Stimulated activated CD8-positive, alpha-beta memory T cell treated with anti-CD3 and anti-CD28 coated beads, Interleukin-15, amount 100 ng/mL, for 24 hours (primary cell): ENCODE measurements at places on chromosomes 12 and 14.
A peak's percentile ranks its signal among the peaks of the same experiment; 100 is the strongest.

DNA sequence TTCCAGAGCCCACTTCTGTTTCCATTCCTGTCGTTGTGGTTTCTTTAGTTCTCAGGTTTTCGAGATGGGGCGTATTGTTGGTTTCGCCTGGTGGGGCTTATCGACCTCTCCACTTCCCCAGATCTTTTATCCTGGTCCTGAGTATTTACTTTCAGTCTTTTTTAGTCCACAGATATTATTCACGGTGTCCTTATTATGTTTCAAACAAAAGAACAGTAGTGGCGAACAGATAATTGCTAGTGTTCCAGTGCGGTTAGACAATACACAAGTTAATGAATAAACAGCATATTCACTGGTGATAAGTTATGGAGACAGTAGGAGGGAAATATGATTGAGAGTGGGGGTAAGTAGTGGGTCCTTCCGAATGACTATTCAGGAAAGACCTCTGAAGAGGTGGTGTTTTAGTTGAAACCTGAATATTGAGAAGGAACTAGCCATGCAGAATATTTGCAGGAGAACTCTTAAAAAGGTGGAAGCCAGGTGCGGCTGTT is 668 bp downstream of the TMEM260 start:
- DNase-seq: no peak

GRCh38 chr14:64303471-64303917 is 9.3 kb upstream of the ESR2 start:
- DNase-seq: no peak

DNA sequence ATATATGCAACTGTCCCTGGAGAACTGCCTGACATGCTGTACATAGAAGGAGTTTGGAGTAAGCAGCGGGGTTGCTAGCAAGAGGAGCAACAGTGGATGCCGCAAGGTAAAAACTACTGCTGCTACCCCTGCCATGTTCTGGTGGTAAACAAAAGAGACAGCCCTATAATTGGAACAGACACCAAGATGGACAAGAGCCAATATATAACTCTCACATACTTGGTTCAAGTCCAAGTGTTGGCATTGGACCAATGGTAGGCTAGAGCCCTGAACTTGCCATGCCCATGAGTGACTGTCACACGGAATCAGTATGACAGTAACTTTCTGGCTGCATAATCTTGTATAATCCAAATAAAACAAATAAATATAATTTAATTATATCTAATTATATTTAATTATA is 13.7 kb downstream of the ATXN7L3B start:
- DNase-seq: no peak

DNA sequence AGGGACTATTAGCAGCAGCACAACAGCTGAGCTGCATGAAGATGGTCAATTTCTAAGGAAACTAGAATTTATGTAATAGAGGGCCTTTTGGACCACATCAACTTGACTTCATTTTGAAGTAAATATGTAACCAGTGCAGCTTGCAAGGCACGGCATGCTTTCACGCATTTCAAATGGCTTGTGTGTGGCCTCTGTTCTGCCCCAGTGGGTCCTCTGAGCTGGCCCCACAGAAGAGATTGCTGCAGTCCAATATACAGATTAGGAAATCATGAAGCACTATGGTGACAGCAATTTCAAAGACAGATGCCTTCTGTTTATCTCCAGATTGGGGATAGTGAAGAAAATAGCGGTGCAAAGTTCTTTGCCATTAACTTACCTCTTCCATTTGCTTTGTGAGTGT is 101.4 kb downstream of the PDZRN4 start:
- DNase-seq: no peak

GRCh38 chr14:79040790-79041189 is 870.6 kb downstream of the NRXN3 start:
- no peak for DNase-seq

DNA sequence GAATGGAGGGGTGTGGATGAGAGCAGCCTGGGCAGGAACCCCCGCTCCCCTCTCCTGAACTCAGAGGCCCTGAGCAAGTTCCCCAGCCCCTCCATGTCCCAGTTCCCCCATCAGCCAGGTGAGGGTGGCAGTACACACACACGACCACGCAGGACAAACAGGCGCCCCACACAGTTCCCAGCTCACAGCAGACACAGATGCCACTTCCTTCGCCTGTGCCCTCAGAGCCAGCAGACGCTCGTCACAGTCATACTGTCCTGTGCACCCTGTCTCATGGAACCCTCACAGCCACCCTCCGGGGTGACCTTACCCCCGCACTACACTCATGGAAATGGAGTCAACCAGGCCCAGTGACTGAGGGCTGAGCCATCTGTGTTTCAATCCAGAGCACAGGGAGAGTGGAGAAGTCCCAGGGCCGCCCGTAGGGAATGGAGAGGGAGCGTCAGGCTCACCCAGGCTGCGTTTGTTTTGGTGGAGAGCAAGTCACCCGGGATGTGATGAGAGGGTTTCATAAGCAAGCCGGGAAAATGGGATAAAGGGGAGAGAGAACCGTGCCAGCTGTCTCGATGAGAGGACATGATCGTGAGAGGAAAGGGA is 47.5 kb upstream of the DYNC1H1 start:
- DNase-seq: no peak

GRCh38 chr12:104653730-104654664 is 197.2 kb downstream of the CHST11 start:
- no peak for DNase-seq

DNA sequence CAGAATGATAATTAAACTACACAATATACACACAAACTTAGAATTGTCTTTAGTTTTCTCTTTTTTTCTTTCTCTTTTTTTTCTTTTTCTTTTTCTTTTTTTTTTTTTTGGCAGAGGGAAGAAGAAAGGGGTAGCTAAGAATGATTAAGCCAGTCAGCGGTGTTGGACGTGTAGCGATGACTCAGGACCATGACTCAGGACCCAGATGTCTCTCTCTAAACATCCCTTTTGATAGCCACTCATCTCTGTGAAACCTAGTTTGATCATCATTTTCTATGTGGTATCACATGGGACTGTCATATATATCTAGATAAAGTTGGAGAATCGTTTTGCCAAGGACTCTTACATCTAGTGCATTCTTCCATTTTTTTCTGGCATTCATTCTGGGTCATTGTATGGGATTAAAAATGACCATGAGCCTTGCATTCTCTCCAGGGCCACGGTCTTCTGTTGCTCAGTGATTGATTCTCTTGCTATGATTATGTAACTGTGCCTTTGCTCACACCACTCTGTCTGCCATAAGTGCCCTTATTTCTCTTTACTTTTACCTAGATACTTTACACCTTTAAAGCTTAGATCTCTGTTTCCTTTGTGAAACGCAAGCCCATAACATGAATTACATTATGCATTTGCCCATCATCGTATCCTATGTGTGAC is 26.6 kb upstream of the NRXN3 start:
- DNase-seq: no peak

DNA sequence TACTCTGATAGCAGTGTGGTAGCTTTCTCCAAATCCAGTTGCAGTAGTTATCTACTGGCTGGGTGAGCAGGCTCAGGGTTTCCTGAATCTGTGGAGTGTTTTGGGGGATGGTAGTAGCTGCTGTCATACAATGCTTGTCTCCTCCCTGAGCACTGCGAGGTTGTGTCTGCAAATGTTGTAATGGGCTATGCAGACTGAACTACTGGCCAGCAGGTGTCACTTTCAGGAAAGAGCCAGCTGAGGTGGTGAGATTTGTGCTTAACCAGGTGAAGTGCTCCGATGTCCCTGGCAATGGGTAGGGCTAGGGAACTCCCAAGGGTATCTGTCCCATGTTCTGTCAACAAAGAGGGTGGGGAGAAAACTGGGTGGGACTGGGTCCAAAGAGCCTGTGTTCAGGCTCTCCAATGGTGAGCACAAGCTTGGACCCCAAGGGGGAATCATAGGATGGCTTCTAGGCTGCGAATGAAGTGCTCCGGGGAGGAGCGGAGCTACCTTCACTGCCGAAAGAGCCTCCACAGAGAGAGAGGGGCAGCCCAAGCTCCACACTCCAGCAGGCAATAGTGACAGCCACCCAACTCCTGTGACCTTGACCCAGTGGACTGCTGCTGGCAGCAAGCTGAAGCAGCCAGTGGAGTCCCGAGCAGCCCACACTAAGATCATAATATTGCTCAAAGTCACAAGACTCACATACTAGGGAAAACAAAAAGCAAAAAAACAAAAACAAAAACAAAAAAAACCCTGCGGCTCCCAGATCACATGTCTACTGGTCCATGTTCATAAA is 1324.0 kb upstream of the USP15 start:
- no peak for DNase-seq

- DNase-seq: no peak
Observed at GRCh38 chr12:130619385-130620001, 96.6 kb downstream of the RIMBP2 start.

DNA sequence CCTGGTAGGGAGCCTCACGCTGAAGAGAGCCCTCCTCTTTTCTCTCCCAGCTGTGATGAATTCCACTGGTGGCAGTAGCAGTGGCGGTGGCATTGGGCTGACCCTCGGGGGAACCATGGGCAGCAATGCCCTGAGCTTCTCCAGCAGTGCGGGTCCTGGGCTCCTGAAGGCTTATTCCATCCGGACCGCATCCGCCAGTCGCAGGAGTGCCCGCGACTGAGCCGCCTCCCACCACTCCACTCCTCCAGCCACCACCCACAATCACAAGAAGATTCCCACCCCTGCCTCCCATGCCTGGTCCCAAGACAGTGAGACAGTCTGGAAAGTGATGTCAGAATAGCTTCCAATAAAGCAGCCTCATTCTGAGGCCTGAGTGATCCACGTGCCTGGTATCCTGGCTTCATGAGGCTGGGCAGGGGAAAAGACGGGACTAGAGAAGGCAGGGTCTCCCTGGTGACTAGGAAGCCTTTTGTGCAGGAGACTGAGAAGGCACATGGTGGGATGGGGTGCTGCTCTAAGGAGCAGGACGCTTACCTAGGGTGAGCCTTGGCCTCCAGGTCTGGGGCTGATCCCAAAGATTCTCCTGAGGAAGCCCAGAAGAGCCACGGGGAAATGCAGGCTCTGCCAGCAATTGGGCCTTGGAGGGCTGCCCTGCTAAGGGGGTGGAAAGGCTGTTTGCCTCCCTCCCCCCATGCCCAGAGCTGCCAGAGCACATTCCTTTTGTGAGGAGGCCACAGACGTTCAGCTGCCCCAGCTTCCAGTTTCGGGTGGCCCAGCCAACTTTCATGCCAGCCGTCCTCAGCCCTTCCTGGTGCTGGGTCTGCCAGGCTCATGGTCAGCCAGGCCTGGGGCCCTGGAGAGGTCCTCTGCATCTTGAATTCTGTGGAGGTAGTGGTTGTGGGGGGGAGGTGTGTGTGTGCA is 15.8 kb downstream of the KRT7 start:
- no peak for DNase-seq

GRCh38 chr12:1948883-1949282 is 30.4 kb upstream of the CACNA2D4 start:
- no peak for DNase-seq

GRCh38 chr12:28268608-28269229 is 78.5 kb downstream of the CCDC91 start:
- no peak for DNase-seq

GRCh38 chr12:132622437-132623071 is 4.0 kb downstream of the P2RX2 start:
- no peak for DNase-seq

DNA sequence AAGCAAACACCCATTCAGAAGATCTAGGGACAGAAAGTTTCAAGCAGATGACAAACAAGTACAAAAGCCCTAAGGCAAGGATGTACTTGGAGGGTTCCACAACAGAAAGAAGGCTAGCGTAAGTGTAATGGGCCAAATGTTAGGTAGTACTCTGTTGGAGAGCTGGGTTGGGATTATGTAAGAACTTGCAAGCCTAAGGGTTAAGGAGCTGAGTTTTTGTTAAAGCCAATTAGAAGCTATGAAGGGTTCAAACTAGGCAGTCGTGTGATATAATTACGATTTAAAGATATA is 41.4 kb downstream of the HECTD1 start:
- DNase-seq: no peak

GRCh38 chr12:125092108-125092871 is 27.1 kb downstream of the AACS start:
- no peak for DNase-seq

DNA sequence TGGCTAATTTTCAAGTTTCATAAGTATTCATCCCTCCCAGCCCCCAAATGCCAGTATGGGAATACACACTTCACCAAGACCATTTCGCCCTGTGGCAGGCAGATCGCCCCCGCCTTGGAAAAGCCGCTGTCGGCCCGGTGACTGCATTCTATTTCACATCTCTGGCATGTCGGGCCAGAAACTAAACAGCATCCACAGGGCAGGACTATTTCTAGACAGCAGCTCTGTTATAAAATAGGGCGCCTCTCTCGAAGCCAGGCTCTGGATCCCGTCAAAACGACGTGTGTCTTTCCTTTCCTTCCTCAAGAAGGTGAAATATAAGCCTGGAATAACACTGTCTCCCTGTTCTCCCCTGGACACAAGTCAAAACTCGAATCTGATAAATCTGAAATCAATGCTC is 56.8 kb downstream of the GSC start:
- no peak for DNase-seq

DNA sequence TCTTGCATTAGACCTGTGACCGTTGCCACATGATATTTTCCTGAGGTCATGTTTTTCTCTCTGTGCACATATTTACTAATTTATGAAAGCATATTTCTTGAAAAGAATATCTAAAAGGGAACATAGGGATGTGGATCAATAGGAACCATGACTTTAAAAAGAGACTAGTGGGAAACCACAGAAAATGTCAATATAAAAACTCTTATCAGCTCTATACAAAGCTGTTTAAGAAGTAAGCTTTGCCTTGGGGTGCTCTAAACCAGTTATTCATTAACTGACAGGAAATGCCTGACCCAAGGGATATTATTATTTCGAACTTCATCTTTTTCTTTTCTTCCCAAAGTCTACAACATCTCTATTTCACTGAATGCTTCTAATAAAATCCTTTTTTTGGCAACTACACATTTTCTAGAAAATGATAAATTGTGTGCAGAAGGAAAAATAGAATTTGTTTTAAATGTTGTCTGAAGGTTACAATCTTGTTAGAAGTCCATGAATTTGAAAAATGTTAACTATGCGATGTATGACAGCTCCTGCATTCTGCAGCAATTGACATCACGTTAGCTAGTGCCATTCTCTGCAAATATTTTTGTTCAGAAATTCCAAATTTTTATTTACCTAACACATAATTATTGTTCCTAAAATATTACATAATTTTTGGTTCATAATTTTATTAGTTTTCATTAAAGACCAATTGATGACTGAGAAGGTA is 345.0 kb downstream of the SLC16A7 start:
- no peak for DNase-seq

- DNase-seq: no peak
Observed at GRCh38 chr14:68834816-68835215, 41.9 kb upstream of the ZFP36L1 start.

- DNase-seq: no peak
Observed at GRCh38 chr12:131133015-131133905, 179.6 kb downstream of the ADGRD1 start.

GRCh38 chr12:65275627-65276026 is 2.9 kb upstream of the MSRB3 start:
- no peak for DNase-seq

GRCh38 chr12:100376161-100376560 is 19.3 kb downstream of the SLC17A8 start:
- DNase-seq: no peak

- peak; percentile 43 for DNase-seq
Observed at GRCh38 chr14:24113801-24114531, 611 bp upstream of the DCAF11 start.
